ENCODE measurements at places on chromosomes 2 and 18.

DNA sequence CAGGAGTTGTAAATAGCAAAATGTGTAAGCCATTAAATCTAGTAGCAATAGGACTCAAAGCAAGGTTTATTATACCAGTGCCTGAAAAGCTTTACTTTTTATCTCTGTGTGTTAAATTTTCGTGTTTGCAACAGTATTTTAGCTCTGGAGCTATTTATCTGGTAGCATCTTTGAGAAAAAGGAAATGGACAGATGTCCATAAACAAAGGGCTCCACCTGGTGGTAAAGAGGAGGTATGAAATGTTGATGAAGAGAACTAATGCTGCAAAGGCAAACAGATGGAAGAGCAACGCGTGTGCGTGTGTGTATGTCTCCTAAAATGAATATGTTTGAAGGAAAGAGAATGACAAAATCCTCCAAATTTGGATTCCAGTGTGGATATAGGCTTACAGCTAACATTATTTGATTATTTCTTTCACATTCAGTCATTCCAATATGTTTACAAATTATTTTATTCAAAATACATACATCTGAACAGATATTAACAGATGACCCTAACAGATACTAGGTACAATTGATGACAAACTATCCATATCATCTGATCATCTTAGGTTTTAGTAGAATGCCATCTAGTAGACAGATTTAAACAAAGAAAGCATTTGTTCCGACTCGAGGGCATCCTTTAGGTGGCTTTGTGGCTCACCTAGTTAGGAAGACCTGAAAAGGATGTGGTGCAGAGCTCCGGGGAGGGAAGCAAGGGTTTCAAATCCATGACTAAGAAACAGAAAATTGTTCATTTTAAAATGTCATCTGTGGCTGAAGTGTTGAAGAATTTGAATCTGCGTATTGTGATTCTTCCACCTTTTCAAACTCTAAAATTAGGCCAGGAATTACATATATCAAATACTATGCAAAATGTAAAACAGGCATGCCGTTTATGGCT lies 383.3 kb downstream of the MTX2 start:
- DNase-seq, result no peak

DNA sequence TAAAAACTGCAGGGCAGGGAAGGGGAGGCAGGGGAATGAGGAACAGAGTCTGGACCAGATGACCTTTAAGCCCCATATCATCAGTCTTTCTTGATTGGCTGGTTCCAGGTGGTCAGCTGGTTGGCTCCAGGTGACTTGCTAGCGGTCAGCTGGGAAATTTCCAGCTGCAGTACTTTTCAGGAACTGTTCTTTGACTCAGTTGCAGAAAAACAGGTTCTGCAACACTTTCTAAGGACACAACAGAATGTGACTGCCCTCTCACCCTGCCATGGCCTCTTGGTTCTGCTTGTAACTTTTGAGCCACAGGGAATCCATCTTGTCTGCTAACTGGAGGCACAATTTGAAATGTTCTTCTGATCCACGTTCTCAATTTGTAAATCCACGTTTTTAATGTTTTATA lies 278.3 kb upstream of the LRATD1 start:
- no peak for DNase-seq

DNA sequence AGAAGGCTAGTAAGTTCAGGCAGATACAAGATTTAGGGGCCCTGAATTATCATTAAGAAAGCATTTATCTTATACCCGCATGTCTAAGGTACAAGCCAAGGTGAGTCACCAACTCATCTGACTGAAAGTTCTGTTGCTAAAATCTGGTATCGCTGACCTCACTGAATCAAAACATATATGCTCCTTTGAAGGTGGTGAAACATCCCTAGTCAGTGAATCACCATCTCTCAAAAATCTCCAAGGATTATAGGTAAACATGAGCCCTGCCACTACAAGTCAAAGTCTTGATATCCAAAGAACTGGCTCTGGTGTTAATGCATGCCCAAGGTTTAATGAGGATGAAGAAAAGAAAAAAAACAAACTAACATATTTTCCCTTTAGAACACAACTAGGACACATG lies 43.5 kb downstream of the IRS1 start:
- no peak for DNase-seq

- DNase-seq, result no peak
These were observed 58.3 kb downstream of the WDR7 start for GRCh38 chr18:56709463-56709862.
